ENCODE measurements at places on chromosomes 3 and 15. TPM values are rescaled to one million over a fixed set of nuclear protein-coding genes. Genes with fewer than 3 reads are reported as not detected.

RNU5B-1 gene
- not detected for total RNA-seq

DNA sequence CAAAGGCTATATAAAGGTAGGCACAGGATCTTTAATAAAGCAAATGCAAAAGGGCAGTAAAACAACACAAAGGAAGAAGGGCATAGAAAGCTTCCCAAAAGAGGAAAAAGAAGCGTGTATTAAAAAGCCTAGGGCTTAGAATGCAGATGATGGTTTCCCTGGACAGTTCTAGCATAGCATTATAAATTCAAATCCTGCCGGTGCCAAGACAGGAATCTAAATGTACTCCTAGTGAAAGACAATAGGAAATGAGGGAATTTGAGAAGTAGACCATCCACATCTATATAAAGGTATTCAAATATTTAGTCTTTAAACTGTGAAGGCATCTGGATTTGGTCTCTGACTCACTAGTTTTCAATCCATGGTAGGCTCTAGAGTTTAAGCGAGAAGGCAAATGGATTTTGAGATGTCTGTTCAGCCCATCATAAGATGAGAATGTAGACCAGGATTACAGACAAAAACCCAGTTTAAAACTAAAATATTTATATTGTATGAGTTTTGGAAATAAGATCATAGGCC is 431.8 kb downstream of the TBL1XR1 start:
- no peak for DNase-seq

DNA sequence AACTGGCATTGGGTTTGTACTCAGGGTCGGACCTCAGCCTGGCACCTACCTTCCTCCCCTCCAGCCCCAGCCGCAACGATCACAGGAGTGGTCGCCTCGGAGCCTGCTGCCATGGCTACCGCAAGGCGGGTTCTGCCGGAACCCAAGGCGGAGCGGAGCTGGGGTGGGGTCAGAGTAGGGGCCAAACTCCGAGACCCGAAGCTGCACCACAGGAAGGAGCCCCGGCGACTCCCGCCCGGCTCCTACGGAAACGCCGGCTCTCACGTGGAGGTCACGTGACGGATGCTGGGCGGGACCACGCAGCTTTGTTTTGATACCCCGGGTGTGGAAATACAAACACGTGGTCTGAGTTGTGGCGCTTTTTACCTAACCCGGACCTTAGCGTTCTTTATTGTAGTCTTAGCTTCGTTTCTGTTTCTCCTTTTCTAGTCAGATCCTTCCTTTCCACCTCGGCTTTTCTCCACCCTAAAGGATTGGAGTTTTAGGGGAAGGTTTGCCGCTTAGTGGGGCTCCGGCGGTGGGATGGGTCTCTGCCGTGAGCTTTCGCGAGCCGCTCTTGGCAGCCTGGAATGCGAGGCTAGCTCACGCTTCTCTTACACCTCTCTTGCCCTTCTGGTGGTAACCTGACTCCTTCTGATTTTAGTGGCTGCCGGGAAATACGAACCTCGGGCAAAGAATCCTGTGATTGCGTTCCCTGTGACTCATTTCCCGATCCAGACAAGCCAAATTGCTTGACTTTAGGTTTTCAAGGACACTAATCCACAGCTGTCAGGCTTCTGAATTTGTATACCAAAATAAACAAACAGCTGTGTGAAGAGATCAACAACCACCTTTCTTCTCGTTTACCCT is at the start of gene HSPBAP1:
HSPBAP1 (minus strand) TSS at position 264 of the 849 bp plus-strand sequence; CDS start at position 113, 151 bp downstream.
- DNase-seq, result peak; percentile 92

GRCh38 chr15:64006642-64007041 is 39.6 kb downstream of the DAPK2 start:
- no peak for DNase-seq

DNA sequence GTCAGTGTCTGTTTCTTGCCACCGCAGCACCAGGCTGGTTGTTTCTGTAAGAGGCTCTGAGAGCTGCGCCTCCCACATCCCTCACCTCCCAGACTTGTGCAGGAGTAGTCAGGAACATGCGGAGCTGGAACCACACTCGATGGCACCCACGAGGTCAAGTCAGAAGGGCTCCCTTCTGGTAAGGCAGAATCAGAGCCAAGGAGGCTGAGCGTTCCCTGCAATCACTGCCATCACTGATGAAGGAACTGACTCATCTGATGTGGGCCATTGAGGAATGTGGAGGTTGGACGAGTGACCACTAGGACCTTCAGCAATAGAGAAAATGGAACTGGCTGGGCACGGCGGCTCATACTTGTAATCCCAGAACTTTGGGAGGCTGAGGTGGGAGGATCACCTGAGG is 35.7 kb upstream of the BLM start:
- no peak for DNase-seq

NR2F2 gene
- 0.99 TPM for total RNA-seq
